ENCODE measurements at places on chromosomes 6 and 20.

- no peak for DNase-seq
Observed at GRCh38 chr6:56156643-56157042, 90.7 kb downstream of the COL21A1 start.

DNA sequence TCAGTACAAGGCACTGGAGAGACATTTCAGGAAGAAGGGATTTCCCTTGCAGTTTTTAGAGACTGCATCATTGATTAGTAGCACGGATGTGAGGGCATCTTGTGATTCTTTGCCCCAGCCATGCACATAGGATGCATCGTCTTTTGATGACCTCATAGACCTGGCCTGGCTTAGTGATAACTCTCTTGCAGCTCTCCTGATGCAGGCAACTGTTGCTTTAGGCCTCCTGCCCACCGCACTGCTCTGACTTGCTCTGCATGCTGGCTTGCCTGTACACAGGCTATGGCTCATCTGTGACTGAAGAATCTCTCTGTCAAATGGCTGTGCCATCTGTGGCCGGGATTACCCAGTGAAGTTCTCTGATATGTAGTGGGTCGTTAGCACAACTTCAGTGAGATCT is 207.7 kb upstream of the PTCHD4 start:
- no peak for DNase-seq

GRCh38 chr6:89830170-89830809 is 610 bp downstream of the CASP8AP2 start:
- no peak for DNase-seq

DNA sequence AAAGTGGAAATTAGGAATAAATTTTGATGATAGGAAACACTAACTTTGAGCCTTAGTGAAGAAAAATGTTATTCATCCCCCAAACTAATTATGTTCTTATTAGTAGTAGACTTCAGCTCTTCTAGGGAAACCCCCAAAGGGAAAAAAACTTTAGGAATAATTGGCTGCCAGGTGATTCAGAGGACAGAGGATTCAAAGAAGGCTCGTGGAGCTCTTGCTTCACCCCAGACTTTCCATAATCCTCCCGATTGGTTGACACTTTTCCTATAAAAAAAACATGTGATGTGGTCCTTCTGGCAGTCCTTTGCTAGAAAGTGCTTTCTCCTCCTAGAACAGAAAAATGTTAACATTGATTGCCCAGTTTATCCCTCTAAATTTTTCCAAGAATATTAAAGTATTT is 5.6 kb upstream of the CCDC170 start:
- no peak for DNase-seq

GRCh38 chr6:157770946-157771345 is 52.1 kb upstream of the SNX9 start:
- DNase-seq, result no peak

DNA sequence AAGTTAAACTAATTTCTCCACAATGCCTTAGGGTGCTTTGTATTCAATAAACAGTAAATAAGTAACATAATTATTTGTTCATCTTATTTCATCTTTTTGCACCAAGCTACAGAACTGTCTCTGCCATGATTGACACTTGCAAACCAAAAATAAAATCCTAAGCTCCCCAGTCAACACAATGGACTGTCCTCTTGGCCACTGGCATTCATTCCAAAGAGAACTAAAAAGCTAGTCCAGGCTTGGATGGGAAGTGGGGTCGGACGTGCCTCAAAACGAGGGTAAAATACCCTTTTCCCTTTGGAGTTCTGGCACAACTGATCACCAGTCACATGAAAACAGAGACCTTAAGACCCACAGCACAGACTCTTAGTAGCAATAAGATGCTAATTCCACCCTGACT is 66.4 kb upstream of the THBS2 start:
- no peak for DNase-seq

DNA sequence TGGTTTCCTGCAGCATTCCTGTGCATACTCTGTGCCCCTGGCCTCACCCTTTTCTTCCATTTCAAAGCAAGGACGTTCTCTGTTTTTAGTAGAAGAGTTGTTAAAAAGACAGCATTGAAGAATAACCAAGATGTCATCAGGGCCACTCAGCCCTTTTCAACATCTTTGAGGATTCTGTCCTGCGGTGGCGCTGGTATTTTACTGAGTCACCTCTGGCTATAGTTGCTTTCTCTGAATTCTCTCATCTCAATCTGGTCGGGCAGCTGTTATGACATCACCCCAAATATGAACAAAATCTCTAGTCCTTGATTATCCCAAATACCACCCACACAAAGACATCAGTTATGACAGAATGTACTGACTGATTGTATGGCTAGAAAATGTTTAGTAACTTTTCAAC is 204.2 kb downstream of the GRIK2 start:
- DNase-seq, result no peak

DNA sequence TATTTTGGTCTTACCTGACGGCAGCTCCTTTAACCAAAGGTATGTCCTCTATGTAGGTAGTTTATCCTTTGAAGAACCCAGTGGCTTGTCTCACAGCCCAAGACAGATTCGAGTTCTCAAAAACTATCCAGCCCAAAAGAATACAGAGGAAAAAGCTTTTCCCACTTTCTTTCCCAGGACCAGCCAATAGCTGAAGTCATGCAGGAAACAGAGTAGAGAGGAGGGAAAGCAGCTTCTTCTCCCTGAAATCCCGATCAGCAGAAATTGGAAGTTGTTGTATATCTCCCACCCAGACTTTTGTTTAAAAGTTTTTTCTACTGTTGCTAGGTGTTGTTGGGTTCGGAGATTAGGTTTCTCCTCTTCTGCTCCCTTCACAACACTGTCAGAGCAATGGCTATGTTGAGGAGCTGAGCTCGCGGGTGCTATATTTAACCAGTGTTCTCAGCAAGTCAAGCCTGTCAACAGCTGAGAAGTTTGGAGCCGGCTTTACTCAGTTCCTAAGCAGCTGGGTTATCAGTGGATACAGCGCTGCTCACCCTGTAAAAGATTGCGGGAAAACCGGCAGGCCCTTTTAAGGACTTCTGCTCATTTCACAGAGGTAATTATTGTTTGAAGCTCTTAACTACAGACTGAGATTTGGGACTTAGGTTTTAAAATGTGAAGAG is at the start of gene FILIP1:
Gene FILIP1 (minus strand): TSS at position 401 of the 665 bp plus-strand sequence. CDS start 78,828 bp downstream, outside the sequence.
- DNase-seq, result peak; percentile 5

DNA sequence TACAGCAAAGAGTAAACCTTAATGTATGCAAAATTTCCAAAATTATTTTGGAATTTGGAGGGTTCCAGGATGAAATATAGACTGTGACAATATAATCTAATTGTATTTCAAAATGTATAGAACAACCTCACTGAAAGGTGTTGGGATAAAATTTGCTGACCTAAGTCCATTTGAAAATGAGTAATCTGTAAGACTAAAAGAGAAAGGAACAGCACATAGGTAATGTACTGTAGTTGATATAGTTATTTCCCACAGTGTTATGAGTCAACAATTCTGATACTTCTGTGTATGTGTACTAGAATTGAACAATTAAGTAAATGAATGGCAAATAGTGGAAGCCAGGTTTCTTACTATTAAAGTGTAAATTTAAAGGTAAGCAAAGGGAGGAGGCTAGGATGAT is 23.8 kb upstream of the ELOVL4 start:
- DNase-seq, result no peak

GRCh38 chr20:20304942-20305341 is 63.0 kb upstream of the INSM1 start:
- DNase-seq, result no peak

GRCh38 chr20:34512955-34513419 is 3.2 kb upstream of the DYNLRB1 start:
- no peak for DNase-seq

DNA sequence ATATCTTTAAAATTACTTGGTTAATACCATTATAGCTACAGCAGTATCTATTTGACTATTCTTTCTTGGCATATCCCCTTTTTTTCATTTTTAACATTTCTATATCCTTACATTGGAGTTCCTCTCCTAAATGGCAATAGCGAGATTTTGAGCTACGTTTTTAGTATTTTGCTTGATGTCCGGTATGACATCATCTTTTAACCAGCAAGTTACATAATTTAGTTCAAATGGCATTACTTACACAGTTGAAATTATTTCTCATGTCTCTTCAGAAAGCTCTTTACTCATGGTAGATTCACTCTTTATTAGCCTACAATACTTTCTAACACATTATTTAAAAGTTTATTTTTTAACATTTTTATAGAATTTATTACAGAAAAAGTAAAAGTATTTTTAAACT is 701.7 kb upstream of the EPHA7 start:
- no peak for DNase-seq

- DNase-seq, result no peak
Observed at GRCh38 chr6:93794166-93794565, 374.8 kb upstream of the EPHA7 start.

- no peak for DNase-seq
Observed at GRCh38 chr20:709423-709822, 33.8 kb upstream of the SCRT2 start.

DNA sequence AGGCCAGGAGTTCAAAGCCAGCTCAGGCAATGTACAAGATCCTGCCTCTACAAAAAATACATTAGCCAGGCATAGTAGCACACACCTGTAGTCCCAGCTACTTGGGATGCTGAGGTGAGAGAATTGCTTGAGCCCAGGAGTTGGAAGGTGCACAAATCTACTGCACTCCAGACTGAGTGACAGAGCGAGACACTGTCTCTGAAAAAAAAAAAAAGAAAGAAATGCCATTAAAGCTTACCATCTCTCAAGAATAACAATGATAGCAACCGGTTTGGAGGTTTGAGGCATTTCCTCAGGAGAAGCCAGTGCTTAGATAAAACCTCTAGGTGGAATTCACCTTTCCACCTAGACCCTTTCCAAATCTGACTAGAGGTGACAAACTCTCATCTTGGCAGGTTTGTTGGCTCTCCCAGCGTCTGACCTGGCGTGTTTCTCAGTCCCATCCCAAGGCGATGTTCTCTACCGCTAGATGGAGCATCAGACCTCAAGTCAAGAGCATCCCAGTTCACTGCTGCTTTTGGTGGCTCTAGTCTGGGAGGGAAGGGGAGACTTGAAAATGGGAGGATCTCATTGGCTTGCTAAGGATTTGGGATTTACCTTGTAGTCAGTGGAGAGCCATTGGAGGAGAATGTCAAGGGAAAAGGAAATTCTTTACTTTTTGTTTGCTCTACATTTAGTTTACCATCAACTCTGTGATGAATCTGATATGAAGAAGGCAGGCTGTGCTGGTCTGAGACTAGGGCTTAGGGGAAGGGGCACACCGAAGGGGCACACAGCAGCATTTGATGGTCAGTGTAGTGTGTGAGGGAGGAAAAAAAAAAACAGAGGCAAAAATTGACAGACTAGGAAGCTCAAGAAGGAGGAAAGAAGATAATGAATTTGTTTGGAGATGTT is 67.9 kb downstream of the NCOA7 start:
- DNase-seq, result peak; percentile 89

GRCh38 chr6:92790381-92790780 is 629.0 kb downstream of the EPHA7 start:
- DNase-seq, result no peak

DNA sequence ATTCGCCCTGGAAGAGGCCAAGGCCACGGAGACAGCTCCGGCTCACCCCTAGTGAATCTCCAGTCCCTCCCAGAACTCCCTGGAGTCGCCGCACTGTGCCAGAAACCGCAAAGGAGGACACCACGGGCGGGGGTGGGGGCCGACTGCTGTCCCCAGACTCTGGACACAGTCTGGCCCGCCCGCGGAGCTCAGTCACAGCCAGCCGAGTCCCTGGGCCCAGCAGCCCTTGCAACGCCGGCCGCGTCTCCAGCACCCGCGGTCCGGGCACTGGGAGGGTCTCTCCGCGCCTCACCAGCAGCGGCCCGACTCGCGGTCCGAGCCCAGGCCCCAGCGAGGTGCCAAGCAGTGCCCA is 518 bp downstream of the PEX6 start:
- DNase-seq, result no peak

DNA sequence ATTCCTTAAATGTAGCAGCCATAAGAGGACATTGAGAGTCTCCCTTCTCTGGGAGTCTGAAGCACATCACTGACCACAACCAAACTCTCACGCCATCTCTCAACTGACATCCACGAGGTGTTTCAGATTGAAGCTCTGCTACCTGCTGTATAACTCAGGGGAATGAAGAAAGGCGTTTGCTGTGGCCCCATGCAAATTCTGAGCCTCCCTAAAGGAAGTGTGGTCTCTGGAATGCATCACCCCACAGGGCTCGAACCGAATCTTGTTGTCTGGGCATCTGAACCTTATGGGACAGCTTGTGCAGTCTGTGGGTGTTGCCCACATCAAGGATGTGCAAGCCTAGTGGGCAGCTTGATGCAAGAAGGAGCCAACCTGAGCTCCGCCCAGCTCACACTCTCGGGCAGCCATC is 10.9 kb downstream of the PMEPA1 start:
- DNase-seq, result no peak

DNA sequence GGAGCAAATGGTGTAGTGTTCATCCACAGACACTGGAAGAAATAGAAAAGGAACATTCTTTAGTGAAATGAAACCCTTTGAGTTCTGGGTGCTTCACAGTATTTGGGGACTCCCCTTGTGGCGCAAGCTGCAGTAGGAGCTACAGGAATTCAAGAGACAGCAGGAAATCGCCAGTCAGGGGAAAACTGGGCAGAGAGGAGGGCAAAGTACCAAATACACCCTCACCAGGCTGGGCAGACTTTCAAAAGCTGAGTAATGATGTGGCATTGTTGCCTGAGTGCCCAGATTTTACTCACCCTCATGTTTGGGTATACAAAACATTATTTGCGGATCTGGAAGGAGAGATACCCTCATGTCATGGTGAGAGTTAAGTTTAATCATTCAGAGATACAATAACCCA is 97.9 kb downstream of the SOD2 start:
- DNase-seq, result peak; percentile 31

DNA sequence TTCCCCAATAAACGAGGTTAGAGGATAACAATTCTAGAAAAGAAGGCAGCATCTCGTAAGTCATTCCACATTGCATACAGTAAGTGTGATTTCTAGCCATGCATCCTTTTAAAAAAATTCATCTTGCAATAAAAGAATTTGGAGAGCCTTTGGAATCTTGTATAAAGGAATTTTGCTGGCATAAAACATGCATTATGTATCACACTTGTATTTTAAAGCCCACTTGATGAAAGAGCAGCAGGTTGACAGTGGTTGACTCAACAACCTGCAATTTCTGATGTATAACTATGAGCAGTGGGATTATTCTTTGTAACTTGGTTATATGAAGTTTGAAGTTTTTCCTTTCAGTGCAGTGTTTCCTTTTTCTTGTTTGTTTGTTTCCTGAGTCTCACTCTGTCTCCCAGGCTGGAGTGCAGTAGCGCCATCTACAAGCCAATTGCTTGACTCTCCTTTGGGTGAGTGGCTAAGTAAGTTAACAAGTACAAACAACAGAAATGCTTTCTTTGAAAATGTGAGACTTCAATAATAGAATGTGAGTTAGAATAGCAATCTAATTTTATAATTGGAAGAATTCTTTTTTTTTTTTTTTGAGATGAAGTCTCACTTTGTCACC is 39.9 kb downstream of the JARID2 start:
- DNase-seq, result no peak

GRCh38 chr6:167915139-167915538 is 82.3 kb upstream of the KIF25 start:
- DNase-seq, result no peak

Data from globus pallidus (tissue), 1 donor.